ENCODE measurements at places on chromosomes 1 and 21.

GRCh38 chr1:240171907-240172306, 80.2 kb downstream of the FMN2 start:
- no peak for DNase-seq

GRCh38 chr1:62439652-62440371, 3.0 kb downstream of the USP1 start:
- DNase-seq = no peak

DNA sequence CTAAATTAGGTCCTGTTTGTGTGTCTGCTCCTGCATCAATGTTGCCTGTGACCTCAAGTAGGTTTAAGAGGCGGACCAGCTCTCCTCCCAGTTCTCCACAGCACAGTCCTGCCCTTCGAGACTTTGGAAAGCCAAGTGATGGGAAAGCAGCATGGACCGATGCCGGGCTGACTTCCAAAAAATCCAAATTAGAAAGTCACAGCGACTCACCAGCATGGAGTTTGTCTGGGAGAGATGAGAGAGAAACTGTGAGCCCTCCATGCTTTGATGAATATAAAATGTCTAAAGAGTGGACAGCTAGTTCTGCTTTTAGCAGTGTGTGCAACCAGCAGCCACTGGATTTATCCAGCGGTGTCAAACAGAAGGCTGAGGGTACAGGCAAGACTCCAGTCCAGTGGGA, 79.9 kb downstream of the PRDM2 start:
- no peak for DNase-seq

DNA sequence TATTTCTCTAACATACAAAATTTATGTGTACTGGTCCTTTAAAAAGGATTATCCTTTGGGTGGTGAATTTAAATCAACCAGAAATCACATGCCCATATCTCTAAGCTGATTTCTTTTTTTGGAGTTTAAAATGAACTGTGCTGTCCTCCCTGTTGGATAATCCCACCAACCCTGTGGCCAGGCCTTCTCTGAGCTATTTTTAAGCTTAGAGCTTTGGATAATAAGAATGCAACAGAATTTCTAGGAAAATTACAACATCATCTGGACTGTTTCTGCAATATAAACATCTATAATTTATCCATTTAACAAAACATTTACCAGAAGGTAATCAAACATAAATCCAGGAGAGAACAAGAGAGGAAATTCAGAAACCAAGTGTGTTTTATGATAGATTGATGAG, 88.3 kb downstream of the LRRC40 start:
- DNase-seq = no peak

- no peak for DNase-seq
Observed at GRCh38 chr1:113931451-113931851, 2.3 kb downstream of the HIPK1 start.

GRCh38 chr1:187010571-187011309, 182.0 kb downstream of the PLA2G4A start:
- DNase-seq = no peak

DNA sequence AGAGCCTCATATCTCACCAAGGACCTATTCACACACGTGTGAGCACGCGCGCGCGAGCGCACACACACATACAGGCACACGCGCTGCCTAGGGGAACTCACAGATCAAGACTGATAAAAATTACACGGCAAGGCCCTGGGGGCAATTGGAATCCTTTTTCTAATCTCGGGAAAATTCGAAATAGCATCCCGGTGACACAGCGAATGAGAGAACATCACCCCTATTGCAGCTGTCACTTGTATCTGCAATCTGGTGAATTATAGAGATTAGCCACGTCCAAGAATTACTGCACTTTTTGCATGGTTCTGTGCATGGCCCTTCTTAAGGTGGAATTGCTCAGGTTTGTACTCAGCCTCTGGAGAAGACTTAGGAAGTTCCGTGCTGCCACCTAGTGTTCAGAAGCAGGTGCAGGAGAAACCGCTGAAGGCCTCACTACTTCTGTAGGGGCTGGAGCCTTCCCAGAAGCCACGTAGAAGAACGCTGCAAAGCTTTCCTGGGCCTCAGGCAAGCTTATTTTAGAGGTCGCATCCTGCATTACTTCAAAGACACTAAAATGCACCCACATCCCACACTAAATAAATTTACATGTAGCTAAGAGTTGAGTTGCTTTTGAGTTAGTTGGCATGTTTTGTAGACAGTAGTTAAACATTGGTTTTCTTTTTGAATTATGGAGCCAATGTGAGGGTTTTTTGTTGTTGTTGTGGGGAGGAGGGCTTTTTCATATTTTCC, 229.2 kb upstream of the CAMK1G start:
- no peak for DNase-seq

- DNase-seq = no peak
Observed at GRCh38 chr1:6273380-6273891, 12.5 kb upstream of the GPR153 start.

GRCh38 chr1:97943354-97943753, 22.5 kb upstream of the DPYD start:
- no peak for DNase-seq

- no peak for DNase-seq
Observed at GRCh38 chr1:98306517-98307089, 354.9 kb upstream of the SNX7 start.

- DNase-seq = no peak
Observed at GRCh38 chr21:39105341-39105765, 77.9 kb downstream of the PSMG1 start.

DNA sequence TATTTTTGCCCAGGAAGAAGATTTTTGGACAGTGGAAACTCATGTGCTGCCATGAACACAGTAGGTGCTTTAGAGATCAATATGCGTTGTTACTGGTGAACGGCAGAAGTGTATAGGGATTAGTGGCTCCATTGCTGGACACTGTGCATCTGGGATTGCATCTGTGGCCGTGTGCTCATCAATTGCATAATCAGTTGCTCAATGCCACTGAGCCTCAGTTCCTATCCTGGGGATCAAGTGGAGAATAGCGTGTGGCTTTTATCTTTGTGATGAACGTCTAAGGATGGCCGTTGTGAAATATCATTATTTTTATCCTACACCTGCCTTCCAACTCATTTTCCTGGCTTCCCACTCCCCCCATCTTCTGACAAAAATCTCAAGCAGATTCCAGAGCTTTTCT, 5.4 kb downstream of the TNN start:
- no peak for DNase-seq

- no peak for DNase-seq
Observed at GRCh38 chr21:15895142-15896106, 165.6 kb downstream of the USP25 start.

DNA sequence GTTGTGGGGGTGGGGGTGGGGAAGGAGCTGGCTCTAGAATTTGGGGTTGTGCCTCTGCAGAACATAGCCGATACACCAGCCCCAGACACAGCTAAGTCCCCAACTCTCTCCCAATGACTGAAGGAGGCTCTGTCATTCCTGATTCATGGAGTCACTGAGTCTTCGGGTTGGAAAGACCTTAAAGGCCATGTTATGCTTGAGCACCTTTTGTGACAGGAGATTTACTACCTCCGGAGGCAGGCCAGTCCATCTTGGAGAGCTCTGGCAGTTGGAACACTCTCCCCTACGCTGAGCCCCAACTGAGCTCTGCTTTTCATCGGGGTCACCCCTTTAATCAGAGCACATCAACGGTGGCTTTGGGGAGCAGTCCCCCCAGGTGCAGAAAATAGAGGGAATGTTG, 284.4 kb upstream of the GJB5 start:
- DNase-seq = no peak

DNA sequence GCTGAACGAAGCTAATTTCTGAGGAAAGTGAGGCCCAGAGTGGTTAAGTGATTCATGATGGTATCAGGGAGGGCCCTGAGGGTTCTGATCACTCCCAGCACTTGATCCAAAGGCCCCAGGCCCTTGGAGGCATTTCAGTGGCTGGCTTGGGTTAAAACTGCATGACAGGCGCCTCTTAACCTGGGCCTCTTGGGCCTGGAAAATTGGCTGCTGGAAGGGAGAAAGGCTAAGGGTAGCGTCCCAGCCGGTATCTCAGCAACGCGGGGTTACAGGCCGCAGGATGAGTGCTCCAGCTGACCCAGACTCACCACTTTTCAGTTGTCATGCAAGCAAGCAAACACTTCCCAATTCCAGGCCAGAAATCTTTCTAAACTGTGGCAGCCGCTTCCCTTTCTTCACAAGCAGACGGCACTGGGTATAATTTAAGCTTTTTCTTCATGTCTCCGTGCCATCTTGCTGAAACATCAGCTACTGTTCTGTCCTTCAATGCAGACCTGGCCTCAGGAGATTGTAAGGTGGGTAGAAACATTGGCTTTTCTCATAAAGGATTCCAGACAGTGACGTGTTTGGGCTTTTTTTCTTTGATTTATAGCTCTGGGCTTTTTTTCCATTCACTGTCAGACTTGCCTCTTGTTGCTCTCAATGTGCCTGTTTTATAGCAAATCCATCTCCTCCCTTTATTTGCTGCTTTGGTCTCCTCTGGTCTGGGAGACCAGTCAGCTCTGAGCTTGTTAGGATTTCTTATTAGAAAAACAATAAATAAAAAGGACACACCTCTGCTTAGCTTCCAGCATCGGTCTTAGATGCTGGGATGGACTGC, 229.1 kb downstream of the KCNJ6 start:
- no peak for DNase-seq

- DNase-seq = no peak
Observed at GRCh38 chr1:85630493-85630892, 49.9 kb downstream of the CCN1 start.

- DNase-seq = no peak
Observed at GRCh38 chr1:154223621-154224020, 2.9 kb downstream of the UBAP2L start.

GRCh38 chr1:51303751-51304251, 26.6 kb downstream of the TTC39A start:
- DNase-seq = no peak
